HS-5 (cell line): ENCODE measurements at places on chromosomes 2 and 18.
A peak's percentile ranks its signal among the peaks of the same experiment; 100 is the strongest.

GRCh38 chr2:141569941-141570340, 560.9 kb downstream of the LRP1B start:
- DNase-seq: no peak

- no peak for DNase-seq
Observed at GRCh38 chr18:49876536-49876935, 63.2 kb upstream of the ACAA2 start.

DNA sequence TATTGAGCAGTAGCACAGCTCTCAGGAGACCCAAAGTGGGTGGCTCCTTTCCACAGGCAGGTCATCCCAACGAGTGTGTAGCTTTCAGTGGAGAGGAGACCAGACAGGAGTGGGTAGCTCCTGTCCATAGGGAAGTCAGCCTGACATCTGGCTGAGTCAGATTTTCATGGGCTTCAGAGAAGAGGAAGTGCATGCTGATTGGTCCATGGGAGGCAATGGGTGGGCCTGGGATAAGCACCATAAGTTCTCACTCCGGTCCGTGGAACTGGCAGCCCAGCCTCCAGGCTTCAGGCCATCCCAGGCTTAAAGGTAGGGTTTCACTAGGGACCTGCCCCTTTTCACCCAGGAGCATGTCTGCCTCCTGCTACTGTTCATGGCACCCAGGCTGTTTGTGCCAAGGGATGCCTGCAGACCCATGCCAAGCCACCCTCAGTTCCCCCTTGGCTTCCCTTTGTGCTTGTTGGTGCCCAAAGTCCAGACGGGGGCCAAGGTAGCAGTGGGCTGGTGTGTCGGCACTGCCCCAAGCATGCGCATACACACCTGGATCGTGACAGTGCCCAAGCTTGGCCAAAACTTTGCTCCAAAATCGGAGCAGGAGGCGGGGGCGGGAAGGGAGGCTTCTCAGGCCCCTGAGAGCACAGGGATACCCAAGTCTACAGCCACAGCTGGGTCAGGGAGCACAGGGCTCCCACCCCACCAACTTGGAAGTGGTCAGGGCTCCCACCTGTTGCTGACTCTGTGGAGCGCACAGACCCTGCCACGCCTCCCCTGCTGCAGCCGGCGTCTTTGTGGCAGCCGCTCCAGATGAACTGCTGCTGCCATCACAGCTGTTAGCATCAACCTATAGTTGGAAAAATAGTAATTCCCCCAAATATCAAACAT, 26.4 kb downstream of the MARCHF7 start:
- no peak for DNase-seq

DNA sequence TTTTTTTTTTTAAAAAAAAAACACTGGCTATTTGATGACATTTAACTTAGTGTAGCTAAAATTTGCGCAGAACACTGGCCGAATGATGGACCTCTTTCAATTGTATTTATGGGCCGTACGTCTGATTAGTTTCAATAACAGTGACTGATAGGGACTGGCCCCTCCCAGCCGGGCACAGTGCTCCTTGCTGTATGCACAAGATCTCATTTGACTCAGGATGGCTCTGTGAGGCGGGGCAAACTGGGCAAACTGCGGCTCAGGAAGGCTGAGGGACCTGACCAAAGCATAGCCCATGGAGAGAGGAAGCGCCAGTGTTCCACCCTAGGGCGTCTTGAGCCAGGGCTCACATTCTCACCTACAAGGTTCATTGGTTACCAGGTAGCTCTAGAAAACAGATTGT, 21.2 kb downstream of the TRAF3IP1 start:
- no peak for DNase-seq

GRCh38 chr18:10100941-10101701, 187.3 kb downstream of the VAPA start:
- no peak for DNase-seq

- no peak for DNase-seq
Observed at GRCh38 chr2:1483551-1483950, 70.3 kb downstream of the TPO start.

DNA sequence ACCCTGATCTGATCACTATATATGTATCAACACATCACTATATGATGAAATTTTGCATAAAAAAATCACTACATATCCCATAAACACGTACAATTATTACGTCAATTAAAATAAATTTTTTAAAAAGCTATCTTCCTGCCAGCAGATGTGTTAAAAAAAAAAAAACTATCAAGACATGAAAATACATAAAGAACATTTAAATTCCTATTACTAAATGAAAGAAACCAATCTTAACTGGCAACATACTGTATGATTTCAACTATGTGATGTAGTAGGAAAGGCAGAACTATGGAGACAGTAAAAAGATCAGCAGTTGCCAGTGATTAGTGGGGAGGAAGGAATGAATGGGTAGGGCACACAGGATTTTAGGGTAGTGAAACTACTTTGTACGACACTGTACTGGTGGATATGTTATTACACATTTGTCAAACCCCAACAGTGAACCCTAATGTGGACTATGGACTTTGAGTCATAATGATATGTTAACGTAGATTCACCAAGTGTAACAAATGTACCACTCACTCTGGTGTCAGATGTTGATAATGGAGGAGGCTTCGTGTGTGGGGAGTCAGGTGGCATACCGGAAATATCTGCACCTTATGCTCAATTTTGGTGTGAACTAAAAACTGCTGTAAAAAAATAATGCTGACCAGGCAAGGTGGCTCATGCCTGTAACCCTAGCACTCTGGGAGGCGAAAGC, 27.4 kb downstream of the USP34 start:
- DNase-seq: no peak

DNA sequence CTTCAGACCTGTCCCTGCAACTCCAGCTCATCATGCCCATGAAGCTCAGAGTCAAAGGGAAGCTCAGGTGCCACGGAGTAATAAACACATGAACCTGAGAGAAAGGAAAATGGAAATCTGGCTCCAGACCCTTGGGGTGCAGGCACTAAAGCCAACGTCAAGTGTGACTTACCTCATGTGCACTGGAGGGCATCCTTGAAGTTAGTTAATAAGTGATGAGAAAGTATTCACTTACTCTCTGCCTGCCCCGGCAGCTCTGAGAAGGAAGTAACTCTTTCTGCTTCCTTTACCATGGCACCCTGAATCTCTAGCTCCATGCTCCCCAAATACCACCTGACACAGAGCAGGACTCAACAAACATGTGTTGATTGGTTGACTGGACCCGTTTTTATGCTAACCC, 21.4 kb upstream of the AGAP1 start:
- no peak for DNase-seq

DNA sequence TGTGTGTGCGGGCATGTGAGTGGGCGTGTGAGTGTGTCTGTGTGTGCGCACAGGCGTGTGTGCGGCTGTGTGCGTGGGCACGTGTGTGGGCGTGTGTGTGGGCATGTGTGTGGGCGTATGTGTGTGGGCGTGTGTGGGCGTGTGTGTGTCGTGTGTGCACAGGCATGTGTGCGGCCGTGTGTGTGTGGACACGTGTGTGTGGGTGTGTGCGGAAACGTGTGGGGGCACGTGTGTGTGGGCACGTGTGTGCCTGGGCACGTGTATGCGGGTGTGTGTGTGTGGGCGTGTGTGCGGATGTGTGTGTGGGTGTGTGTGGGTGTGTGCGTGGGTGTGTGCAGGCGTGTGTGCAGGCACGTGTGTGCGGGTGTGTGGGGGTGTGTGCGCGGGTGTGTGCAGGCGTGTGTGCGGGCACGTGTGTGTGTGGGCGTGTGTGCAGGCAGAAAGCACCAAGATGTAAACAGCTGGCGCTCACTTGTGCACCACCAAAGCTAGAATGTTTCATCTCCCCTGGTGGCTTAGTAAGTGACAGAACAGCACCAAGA, 31.2 kb upstream of the ALKAL2 start:
- no peak for DNase-seq

- DNase-seq: no peak
Observed at GRCh38 chr2:46837112-46837454, 78.5 kb downstream of the MCFD2 start.

- DNase-seq: no peak
Observed at GRCh38 chr2:69221960-69222751, 164.9 kb downstream of the GFPT1 start.

DNA sequence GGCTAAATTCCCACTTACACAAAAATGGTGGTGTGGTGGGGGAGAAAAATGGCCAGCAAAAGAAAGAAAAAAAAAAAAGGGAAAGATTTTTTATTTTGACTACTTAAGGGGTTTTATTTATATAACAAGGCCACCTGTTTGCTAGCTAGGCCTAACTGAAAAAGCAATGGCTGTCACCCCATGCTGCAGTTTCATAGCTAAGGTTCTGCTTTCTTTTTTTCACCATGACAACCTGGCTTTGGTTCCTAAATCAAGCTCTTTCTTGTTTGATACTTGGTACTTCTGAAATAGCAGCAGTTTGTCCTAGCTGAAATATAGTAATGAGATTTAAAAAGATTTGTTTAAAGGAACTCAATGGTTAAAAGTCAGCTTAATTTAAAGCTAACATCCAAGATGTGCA, 433.2 kb upstream of the MEX3C start:
- DNase-seq: no peak

DNA sequence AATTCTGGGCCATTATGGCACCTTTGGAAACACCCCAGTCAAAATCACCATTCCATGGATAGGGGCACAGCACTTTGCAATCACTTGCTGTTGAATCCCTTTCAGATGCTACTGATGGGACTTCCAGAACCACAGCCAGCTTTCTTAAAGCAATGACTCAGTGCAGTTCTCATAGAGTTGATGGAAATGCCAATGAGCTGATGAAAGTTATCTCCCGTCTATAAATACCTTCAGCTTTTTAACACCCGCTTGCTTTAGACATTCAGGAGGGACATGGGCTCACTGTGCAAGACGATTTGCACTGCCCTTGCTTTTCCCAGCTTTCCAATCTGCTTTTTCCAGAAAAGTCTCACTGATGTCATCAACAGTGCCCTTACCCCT, 66.7 kb upstream of the RPL31 start:
- peak; percentile 96 for DNase-seq

DNA sequence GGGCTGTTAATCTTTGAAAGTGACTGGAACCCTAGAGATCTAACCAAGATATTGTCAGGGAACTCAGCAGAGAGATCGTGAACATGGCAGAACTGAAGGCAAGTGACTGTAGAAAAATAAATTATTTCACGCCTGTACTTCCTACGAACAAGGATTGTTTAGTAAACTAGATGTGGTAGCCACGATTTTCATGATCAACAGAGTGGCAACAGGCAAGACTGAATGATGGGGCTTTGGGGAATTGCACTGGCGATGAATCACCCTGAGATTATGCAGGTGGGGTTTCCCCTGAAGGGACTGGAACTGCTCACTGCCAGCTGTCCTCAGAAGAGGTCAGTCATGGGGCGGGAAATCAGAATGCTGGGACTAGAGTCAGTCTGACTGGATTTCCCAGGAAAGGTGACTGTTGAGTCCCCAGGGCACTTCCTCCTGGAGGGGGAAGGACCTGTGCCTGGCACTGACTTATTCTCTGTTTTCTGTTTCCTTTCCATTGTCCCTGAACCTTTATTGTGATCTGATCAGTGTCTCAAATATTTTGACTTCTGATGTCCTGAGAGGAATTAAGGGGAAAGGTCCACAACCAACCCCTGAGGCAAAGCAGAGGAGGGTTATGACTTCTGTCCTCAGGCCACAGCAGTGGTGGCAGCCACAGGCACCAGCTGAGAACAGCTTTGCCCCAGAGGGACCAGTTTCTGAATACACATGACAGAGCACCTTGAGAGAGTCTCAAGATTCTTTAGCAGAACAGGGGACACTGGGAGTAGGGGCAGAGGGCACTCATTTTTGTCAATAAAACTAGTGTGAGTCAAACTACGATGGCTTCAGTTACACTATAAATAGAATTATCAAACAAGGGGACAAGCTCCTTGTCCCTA, 70.0 kb downstream of the NAB1 start:
- DNase-seq: peak; percentile 77

- no peak for DNase-seq
Observed at GRCh38 chr2:118604811-118605210, 242.6 kb downstream of the EN1 start.

DNA sequence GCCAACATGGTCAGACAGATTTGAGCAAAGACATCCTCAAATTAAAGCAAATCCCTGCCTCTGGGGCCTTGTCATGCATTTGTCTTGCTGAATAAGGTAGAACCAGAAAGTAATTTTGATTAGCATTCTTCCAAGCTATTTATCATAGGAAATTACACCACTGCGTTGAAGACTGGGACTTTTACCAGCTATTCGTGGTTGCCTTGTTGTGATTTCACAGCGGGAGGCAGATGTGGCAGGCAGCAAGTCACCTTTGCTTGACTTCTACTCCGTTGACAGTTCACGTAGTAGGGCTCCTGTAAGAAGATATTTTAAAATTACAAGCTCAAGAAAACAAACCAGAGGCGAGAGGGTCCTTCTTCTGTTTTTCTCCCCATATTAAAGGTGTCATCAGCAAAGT, 80.6 kb downstream of the EN1 start:
- no peak for DNase-seq

DNA sequence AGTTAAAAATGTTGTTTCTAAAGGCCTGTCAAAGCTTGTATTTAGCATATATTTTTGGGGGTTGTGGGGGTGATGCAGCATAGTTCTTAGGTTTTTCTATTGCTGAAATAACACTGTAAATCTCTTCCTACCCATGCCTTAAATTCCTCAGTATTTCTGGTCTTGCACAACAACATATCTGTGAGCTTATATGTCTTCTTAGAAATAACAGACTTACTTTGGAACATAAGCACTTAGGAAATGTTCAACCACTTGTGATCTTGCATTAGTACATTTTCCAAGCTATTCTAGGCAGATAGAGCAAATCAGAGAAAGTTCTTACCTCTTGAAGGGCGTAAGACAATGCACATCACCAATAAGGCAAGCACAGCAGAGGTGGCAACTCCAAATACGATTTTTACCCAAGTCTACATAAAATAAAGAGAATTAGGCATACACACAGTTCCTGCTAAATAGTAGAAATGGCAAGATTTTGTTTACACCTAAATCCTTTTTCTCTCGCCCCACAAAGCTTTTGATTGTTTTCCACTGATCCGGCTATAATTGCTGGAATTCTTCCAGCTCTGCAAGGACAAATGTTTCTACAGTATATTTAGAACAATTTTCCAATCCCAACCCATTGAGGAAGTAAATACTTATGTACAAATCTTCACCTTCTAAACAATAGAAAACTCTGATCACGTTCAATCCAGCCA, 512 bp downstream of the FAP start:
- DNase-seq: peak; percentile 51

DNA sequence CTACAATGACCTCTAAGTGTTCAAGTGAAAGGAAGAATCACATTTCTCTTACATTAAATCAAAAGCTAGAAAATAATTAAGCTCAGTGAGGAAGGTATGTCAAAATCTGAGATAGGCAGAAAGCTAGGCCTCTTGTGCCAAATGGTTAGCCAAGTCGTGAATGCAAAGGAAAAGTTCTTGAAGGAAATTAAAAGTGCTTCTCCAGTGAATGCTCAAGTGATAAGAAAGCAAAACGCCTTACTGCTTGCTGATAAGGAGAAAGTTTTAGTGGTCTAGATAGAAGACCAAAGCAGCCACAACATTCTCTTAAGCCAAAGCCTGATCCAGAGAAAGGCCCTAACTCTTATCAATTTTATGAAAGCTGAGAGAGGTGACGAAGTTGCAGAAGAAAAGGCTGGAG, 932.3 kb upstream of the ACVR2A start:
- DNase-seq: no peak
